Heart left ventricle (tissue), 16 donors: ENCODE measurements at places on chromosomes 16 and 17. TPM values are rescaled to one million over a fixed set of nuclear protein-coding genes. Genes with fewer than 3 reads are reported as not detected.

The ACSM3 gene
- 5.5 TPM for total RNA-seq

The SUPT6H gene
- 49.1 TPM for total RNA-seq

The MKS1 gene
- total RNA-seq: 5.4 TPM

The PCGF2 gene
- 21.9 TPM for total RNA-seq

The ZNF500 gene
- 7.9 TPM for total RNA-seq

DNA sequence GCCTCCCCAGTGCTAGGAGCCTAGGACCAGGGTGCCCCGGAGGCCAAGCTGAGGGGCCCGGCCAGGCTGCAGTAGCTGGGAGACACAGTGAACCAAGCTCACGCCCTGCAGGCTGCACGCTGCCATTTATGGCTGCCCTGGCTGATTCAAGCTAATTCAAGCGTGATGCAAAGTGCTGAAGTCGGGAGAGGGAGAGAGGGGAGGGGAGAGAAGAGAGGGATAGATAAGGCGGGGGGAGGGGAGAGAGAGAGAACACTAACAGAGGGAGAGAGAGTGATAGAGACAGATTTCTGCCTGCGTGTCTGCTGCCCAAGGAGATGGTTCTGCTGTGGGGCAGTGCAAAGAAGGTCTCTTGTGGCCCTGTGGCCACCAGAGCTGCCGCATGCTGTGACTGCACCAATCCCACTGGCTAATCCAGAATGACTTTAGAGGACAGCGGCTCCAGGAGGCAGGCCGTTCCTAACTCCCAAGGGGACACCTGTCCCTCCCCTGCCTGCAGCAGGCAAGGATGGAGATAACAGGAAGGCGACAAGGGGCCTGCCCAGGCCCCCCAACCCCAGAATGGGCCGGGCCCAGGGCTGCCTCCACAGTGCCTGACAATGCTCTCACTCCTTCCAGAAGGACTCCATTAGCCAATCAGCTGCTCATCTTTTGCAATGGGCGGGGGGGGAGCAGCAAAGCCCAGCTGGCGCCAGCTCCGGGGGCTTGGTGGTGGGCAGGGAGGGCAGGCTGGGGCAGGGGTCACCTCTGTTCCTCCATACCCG, 12.9 kb downstream of the MXRA7 start:
- DNase-seq: no peak

DNA sequence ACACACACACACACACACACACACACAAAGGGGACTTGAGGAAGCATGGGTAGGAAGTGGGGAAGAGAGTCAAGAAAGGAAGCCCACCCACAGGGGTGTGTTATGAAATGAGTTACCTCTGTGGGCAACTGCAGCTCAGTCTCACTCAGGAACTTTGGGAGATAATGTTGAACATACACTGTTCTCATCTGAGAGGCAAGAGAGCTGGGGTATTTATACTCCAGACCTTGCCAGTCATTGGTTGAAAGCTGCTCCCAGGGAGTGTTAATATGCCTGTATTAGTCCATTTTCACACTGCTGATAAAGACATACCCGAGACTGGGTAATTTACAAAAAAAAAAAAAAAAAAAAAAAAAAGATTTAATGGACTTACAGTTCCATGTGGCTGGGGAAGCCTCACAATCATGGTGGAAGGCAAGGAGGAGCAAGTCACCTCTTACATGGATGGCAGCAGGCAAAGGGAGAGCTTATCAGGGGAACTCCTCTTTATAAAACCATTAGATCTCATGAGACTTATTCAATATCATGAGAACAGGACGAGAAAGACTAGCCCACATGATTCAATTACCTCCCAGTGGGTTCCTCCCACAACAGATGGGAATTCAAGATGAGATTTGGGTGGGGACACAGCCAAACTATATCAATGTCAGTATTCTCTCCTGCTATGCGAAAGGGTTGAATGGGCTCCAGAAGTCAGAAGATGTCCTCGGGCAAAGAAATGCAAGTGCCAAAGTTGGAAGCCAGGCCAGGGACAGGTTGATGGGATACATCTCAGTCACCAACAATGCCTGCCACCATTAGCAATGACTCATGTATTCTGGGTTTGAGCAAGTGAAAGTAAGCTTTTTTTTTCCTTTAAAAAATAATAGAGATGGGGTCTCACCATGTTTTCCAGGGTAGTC, 270.5 kb downstream of the MRTFB start:
- DNase-seq: no peak

GRCh38 chr17:65799454-65799853, 238.0 kb upstream of the AXIN2 start:
- no peak for DNase-seq

DNA sequence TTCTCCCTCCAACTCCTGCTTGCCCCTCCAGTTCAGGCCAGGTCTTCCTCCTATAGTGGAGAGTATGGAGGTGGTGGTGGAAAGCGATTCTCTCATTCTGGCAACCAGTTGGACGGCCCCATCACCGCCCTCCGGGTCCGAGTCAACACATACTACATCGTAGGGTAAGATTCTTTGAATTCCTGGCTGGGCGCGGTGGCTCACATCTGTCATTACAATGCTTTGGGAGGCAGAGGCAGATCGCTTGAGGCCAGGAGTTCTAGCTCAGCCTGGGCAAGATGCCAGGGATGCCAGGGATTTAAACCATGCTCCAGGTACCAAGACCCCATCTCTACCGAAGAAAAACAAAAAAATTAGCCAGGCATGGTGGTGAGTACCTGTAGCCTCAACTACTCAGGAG, 1.4 kb downstream of the ZG16 start:
- DNase-seq: no peak

DNA sequence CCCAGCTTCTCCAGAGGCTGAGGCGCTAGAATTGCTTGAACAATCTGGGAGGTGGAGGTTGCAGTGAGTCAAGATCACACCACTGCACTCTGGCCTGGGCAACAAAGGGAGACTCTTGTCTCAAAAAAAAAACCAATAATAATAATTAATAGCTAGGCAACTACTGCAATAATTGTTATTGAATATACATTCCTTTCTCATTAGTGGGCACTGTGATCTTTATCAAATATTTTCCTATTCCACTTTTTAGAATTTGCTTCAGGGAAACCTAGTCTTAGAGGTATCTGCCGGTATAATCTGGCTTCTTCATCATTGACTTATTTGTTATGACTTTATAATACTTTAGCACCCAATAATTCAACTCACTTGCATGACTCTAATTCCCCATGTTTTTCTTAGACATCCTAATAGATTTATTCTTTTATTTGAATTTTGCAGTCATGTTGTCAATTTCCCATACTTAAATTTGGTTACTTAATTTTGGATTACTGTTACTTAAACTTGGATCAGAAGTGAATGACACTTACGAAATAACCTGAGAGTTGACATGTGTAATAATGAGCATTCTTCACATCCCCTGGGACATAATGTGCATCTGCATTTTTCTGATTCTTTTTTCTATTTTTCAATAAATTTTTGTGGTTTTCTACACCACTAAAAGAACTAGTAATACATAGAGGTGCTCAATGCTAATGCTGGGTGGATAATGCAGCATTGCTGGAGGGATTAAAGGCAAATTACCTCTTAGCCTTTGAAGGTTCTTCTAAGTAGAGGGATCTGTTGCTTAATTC, 25.0 kb upstream of the KCNJ16 start:
- no peak for DNase-seq

DNA sequence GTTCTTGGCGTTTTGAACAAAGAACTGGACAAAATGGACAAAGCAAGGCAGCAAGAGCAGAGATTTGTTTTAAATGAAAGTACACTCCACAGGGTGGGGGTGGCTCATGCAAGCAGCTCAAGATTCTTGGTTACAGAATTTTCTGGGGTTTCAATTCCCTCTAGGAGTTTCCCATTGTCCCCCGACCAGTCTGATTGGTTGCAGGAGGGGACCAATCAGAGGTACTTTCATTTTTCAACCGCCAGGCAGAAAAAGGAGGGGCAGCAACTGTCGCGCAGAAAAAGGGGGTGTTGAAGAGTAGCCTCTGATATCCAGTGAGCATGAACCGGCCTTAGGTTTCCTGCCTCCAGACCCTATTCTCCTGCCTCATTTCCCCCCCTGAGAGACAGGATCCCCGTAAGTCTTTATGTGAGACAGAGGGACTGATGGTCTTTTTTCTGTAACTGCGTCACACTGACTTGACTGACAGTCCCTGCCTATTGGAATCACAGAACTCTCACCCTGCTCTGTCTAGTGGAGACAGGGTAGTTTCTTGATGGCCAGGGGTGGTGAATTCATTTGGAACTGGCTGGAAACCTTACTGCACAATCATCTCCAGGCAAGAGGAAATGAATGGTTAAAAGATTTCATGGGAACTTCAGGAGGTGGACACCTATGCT, 59.4 kb upstream of the ALOX12 start:
- DNase-seq: no peak

DNA sequence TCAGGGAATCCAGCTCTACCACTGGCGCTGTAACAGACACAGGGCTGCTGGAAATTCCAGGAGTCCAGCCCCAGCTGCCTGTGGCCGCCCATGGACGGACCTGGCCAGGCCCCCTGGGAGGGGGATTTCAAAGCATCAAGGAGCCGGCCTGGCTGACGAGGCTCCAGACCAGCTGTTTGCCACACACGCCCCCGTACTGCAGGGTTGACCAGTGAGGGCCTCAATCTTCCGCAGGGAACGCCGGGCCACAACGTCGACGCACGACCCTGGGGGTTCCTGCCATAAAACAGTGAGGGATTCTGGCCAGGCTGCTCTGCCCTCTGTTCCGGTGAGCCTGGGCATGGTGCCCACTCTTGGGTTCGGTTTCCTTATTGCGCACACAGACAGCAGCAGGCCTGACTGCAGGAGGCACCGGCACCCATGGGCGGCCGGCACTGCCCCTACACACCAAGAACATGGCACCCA, 3.7 kb downstream of the LMF1 start:
- no peak for DNase-seq

DNA sequence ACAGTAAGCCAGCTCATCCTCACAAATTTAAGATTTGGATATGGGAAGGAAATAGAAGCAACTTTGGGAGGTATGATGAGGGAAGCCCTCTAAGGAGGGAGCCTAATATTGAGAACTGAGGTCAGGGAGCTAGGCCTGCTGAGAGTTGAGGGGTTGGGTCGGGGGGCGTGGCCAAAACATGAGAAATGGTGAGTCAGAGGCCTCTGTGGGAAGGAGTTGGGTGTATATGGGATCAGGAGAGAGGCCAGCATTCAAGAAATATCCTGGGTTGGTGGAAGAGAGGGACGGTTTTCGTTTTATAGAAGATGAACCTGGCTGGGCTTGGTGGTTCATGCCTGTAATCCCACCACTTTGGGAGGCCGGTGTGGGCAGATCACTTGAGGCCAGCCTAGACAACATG, 48.4 kb downstream of the CLEC16A start:
- no peak for DNase-seq

DNA sequence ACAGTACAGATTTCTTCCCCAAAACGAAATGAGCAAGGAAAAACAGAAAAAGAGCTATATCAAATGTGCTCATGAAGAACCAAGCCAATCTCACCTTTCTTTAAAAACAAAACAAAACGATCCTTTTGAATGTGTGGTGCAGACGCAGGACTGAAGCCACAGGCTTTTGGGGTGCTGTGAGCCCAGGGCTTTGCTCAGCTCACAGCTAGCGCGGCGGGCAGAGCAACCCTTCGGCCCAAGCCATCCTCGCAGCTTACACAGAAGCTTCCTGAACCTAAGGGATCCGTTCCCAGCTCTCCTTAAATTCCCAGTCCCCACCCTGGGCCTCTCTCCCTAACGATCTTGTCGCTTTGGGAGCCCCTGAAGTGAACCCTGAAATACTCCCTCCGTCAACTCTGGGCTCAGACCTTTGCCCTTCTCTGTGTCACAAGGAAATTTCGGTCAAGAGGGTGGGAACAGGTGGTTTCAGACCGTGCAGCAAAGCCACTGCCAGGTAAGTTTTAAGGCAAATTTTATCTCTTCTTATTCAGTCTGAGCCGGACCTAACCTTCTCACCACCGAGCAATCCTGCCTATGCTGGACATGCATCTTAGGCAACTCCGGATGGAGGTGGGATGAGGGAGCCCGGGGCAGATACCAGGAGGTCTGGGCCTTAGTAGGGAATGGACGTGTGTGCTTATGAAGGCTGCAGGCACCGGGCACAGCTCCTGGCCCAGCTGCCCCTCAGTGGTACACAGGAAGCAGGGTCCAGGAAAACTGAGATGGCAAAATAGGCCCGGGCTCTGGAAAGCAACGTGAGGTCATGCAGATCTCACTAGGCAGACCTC, 52.0 kb downstream of the COTL1 start:
- DNase-seq: no peak

DNA sequence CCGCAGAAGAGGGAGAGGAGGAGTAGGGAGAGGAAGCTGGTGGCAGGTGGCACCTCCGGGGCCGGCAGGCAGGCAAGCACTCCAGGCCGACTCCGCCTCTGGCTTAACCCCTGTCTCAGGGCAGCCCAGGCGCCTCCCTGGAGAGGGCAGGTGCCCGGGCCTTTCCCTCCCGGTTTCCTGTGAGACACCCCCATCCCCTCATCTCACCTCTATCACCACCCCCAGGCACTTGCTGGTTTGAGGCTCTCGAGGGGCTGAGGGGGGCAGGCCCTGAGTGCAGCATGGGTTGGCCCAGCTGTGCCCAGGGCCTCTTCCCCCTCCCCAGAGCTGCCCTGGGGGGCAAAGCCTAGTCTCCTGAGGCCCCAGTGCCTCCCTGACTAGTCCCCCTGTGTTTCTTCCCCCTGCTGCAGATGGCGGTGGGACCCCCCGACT, 6.0 kb downstream of the DOC2A start:
- DNase-seq: no peak
